ENCODE measurements at places on chromosomes 12 and 14. TPM values are rescaled to one million over a fixed set of nuclear protein-coding genes. Genes with fewer than 3 reads are reported as not detected.

The FOXM1 gene
- 28.2 TPM for polyA plus RNA-seq

The GALNT16 gene
- 42.6 TPM for polyA plus RNA-seq

The HOXC13 gene
- polyA plus RNA-seq, result not detected

The FAM90A1 gene
- 5.3 TPM for polyA plus RNA-seq

The B4GALNT1 gene
- 50.0 TPM for polyA plus RNA-seq

The ART4 gene
- 0.23 TPM for polyA plus RNA-seq

The EPYC gene
- polyA plus RNA-seq, result not detected

The KRT6C gene
- not detected for polyA plus RNA-seq

The FOXG1 gene
- polyA plus RNA-seq, result not detected

The AQP2 gene
- polyA plus RNA-seq, result 0.47 TPM

The CAPZA3 gene
- not detected for polyA plus RNA-seq

The C12orf50 gene
- 0.24 TPM for polyA plus RNA-seq

The ZC2HC1C gene
- polyA plus RNA-seq, result 5.3 TPM

Data from spinal cord (tissue), 10 donors.